Fibroblast of the aortic adventitia (primary cell): ENCODE measurements at places on chromosomes 13 and 19. TPM values are rescaled to one million over a fixed set of nuclear protein-coding genes. Genes with fewer than 3 reads are reported as not detected.

- no peak for DNase-seq
Observed at GRCh38 chr13:46864941-46865340, 31.9 kb downstream of the HTR2A start.

DNA sequence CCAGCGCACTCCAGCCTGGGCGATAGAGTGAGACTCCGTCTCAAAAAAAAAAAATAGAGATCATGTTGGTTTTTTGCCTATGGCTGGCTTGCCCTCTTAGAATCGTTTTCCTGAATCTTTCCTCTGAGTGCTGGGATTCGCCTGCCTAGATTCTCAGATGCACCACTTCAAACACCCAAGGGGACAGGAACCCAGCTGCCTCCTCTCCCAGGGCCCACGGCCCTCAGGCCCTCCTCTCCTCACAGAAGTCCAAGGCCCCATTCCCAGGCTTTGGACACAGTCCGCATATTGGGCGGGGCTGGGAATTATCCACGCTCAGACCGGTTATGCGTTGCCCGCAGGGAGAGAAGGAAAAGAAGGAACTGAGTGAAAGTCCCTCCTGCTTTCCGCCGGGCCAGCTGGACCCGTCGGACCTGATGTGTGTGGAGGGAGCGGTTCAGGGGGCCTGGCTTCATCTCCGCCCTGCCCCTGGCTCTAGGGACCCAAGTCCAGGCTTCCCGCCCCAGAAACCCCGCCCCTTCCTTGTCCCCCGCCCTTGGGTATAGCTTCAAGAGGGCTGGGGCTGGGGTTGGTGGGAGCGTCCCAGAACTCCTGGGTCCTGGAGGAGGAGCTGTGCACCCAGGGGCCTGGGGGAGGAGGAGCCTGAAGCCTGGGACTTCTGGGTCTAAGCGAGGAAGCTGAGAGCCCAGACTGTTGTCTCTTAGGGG, 5.8 kb downstream of the PPFIA3 start:
- DNase-seq: no peak

- DNase-seq: peak; percentile 76
Observed at GRCh38 chr13:30796132-30796572, 60.8 kb downstream of the ALOX5AP start.

- no peak for DNase-seq
Observed at GRCh38 chr13:84810781-84811180, 928.5 kb upstream of the SLITRK1 start.

DNA sequence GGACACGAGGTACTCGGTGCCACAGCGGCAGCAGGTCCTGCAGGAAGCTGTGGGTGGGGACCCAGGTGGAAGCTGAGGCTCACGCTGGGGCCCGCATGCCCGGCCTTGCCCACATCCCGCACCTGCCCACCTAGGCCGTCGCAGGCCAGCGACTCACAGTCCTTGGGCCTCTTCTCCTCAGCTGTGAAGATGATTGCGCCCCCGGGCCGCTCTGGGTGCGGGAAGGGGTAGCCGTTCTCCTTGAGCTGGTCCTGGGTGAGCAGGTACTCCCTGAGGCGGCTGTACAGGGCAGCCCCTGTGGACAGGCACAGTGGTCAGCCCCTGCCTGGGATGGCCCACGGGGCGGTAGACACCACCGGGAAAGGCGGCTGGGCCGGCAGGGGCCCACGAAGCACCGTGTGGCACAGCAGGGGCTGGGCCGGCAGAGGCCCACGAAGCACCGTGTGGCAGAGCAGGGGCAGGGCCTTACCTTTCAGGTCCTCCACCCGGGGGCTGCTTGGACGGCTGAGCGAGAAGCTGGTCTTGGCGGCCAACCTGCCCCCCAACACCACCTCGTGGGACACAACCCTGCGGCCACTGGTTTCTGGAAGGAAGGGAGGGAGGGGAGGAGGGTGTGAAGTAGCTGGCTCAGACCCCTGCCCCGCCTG, 6.6 kb upstream of the ATP8B3 start:
- no peak for DNase-seq

GRCh38 chr13:30647420-30647819, 29.7 kb downstream of the USPL1 start:
- no peak for DNase-seq

- DNase-seq: no peak
Observed at GRCh38 chr13:42964761-42965161, 27.3 kb downstream of the EPSTI1 start.

GRCh38 chr13:94764576-94765321, 52.4 kb upstream of the SOX21 start:
- no peak for DNase-seq

- DNase-seq: peak; percentile 83
Observed at GRCh38 chr19:752652-753517, 2.0 kb downstream of the MISP start.

FEM1A gene
- total RNA-seq: 5.8 and 8.8 TPM in 2 replicates

DNA sequence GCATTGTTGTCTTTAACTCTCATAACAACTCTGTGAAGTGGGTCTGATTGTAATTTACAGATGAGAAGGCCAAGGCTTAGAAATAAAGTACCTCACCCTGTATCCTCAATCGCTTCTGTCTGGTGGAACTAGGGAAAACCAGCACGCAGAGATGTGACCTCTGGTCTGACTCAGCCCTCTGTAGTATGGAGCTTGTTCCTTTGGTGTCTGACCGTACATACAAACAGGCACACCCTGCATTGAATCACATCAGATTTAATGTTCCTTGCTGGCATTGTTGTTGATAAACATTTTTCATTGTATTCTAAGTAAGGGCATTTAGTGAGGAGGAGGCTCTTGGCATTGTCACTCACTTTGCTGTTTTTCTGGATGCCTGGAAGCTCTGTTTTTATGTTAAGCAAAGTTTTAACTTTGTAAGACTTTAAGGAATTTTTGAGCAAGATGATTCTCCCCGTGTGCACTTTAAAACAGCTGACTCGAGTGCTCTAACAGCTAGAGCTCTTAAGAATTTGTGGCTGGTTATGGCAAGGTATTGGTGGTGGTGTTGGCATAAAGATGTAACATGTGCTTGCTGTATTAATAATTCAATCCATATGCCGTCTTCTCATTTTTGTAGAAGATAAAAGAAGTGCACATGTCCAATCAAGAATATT, 89.0 kb upstream of the SPATA13 start:
- peak; percentile 59 for DNase-seq

GSX1 gene
- not detected in 2 replicates for total RNA-seq

- DNase-seq: no peak
Observed at GRCh38 chr19:33282036-33282671, 20.2 kb downstream of the CEBPA start.

DNA sequence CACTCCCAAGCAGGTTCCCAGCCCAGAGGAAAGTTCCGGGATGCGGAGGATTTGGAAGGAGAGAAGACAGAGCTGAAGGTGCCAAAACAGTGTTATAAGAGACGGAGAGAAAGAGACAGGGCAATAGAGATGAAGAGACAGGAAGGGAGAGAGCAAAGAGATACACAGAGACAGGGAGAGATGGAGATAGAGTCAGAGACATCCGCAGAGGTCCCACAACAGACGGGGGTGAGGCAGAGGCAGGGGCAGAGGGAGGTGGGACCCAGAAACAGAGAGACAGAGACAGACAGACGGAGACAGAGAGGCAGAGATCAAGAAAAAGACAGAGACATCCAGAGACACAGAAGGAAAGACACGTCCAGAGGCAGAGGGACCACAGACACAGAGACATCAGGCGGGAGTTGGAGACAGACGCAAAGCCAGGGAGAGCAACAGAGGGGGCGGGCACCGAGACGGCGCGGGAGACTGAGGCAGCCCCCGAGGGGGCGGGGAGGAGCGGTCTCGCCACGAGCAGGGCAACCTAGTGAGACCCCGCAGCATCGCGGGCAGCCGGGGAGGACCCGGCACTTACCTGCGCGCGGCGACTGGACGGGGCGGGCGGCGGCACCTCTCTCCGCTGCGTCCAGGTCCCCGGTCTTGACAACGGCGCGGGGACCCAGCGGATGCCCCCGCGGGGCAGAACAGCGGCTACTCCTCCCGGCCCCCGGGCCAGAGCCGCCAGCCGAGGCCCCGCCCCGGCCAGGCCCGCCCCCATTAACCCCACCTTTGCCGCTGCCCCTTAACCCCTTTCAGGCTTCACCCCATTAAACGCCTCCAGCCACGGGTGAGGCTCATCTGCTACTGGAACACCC, at the start of gene GPR4:
Gene GPR4, minus strand, starts transcription at position 689 of the 851 bp plus-strand sequence. CDS start 10,346 bp downstream, outside the sequence.
- DNase-seq: no peak

DNA sequence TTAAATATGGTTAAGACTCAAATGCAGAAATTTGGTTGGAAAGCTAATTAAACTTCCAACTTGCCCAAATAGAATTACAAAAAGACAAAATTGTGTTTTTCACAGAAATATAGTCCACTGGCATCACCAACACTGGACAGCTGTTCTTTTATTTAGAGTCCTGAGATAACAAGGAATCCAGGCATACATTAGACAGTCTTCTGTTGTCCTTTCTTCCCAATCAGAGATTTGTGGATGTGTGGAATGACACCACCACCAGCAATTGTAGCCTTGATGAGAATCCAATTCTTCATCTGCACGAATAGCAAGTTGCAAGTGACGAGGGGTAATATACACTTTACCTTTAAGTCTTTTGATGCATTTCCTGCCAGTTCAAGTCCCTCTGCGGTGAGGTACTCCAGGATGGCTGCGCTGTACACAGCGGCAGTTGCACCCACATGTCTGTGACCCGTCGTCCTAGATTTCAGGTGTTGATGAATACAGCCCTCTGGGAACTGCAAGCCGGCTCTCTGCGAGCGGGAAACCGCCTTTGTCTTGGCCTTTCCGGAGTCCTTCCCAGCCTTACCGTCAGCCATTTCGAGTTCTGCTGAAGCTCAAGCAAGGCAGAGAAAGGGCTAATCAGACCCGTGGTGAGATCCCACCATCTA, 14.7 kb downstream of the UBAC2 start:
- DNase-seq: no peak

DNA sequence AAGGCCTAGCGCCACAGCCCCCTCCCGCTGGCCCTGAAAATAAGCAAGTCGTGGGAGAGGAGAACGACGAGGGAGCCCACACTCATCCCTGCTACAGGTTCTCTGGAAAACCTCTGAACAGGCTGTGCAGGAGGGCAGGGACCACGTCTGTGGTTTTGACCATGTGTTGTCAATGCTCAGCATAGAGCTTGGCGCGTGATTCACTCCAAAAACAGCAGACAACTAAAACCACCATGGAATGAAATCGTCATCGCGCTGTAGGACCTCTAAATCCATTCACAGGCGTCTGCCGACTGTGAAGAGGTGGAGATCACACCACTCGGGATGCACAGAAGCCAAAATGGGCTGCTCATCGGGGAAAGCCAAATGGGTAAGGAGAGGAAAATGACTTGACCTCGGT, 121.3 kb downstream of the COL4A1 start:
- DNase-seq: no peak

FCHO1 gene
- 0.36 TPM in 1 of 2 replicates, not detected in the other for total RNA-seq

PSG11 gene
- 0.09 TPM in 1 of 2 replicates, not detected in the other for total RNA-seq

HCST gene
- 0.81 and 2.7 TPM in 2 replicates for total RNA-seq

DNA sequence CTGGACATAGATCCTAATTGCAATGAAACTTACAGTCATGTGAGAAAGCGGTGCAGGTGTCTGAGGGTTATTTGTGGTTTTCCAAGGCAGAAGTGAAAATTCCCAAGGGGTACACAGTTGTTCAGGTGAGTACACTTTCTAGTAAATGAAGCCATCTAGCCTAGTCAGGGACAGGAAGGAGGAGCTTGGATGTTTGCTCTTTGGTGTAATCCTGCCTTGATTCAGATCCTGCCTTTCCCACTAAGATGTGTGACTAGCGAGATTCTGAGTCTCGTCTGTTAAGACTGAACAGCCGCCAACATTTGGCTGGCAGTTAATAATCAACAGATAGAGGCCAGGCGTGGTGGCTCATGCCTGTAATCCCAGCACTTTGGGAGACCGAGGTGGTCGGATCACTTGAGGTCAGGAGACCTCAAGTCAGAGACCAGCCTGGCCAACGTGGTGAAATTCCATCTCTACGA, 2.5 kb downstream of the RPS9 start:
- peak; percentile 30 for DNase-seq

FPR2 gene
- total RNA-seq: not detected in 2 replicates

RAB3A gene
- total RNA-seq: 2.8 TPM in 1 of 2 replicates, not detected in the other

APOC4 gene
- not detected in 2 replicates for total RNA-seq

CUL4A gene
- total RNA-seq: 58.1 and 114 TPM in 2 replicates

FCAR gene
- not detected in 2 replicates for total RNA-seq

DNA sequence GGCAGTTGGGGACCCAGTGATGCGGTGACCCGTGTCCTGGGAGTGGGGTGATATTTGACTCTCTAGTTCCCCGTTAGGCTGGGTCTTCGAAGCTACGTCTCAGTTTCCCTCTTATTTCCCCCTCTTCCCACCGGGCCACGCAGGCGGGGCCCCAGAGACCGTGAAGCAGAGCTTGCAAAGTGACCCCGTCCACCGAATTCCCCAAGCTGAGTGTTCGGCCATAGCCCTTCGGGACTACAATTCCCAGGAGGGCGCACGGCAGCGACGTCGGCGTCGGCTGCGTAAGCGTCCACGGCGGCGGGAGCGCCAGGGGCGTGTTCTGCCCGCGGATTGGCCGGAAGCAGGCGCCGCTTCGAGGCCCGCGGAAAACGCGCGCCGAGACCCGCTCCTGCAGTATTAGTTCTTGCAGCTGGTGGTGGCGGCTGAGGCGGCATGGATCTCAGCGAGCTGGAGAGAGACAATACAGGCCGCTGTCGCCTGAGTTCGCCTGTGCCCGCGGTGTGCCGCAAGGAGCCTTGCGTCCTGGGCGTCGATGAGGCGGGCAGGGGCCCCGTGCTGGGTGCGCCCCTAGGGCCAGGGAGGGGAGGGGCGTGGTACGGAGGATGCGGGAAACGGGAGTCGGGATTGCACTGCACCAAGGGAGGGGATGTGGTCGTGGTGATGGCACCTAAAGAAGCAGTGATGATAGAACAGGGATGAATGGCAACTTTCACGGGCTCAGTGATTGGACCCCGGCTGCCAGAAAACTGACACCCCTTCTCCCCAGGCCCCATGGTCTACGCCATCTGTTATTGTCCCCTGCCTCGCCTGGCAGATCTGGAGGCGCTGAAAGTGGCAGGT, at the start of gene RNASEH2A:
Gene RNASEH2A, plus strand, starts transcription at position 343 of the 840 bp plus-strand sequence. Its CDS starts 90 bp downstream, at position 433.
- peak; percentile 89 for DNase-seq

METTL21C gene
- 1.8 TPM in 1 of 2 replicates, not detected in the other for total RNA-seq

FKBP8 gene
- total RNA-seq: 246 and 2,205 TPM in 2 replicates

DNA sequence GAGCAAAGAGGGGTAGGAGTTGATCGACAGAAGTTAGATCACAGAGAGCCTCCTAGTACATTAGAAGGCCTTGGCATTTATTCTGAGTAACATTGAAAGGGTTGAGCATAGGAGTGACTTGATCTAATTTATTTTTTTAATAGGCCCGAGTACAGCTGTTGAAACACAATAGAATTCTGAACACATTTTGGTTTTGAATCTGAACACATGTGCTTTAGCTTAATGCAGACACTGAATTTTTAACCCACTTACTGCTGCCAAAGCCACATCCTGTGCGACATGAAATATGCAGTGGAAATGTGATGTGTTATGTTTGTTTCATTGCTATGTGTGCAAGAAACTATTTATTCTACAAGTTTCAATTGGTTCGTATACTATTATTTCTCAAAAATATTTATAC, 1505.9 kb downstream of the PCDH9 start:
- peak; percentile 50 for DNase-seq

MCEMP1 gene
- not detected in 2 replicates for total RNA-seq

- no peak for DNase-seq
Observed at GRCh38 chr13:110280231-110280813, 26.6 kb downstream of the COL4A1 start.

GRCh38 chr19:29212648-29213573, at the start of gene UQCRFS1:
TSS of gene UQCRFS1 (minus strand) at chr19:29213151. CDS start at chr19:29213118, 33 bp downstream.
- DNase-seq: peak; percentile 87

- no peak for DNase-seq
Observed at GRCh38 chr19:29773141-29773540, 38.6 kb upstream of the CCNE1 start.
